ENCODE measurements at places on chromosomes 3 and 15.

DNA sequence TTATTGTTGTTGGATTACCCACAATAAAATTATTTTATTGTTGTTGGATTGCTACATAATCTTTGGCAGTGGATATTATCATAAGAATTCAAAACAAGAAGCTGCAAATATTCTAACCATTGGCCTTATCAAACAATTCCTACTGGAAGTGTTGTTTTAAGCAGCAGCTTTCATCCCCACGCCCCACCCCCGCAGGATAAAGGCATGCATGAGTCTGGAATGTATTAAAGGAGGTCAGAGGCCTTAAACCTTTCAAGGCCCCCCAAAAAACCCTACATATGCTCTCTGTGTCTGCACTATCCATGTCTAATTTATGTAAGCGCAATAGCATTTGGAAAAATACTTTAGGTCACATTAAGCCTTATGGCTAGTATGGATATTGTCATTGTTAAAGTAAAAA, 23.1 kb downstream of the P3H2 start:
- DNase-seq, result no peak

DNA sequence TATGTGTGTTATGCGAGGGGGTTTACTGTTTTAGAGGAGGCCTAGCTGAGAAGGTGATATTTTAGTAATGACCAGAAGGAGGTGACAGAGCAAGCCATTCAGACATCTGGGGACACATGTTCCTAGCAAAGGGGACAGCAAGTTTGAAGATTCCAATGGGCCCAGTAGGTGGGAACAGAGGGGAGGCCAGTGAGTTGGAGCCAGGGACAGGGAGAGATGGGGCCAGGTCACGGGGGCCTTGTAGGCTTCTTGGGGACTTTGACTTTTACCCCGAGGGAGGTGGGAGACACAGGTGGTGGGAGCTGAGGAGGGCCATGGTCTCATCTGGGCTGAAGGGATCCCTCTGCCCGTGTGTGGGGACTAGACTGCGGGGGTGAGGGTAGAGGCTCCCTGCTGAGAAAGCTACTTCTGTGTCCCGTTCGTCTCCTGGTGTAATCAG, 72.5 kb downstream of the MGLL start:
- DNase-seq, result no peak

- DNase-seq, result peak; percentile 75
Measured at GRCh38 chr15:33852570-33852969, 115.7 kb upstream of the CHRM5 start.

- no peak for DNase-seq
Measured at GRCh38 chr3:137988152-137988551, 21.8 kb upstream of the CLDN18 start.

GRCh38 chr15:75738014-75738646, 25.5 kb upstream of the CSPG4 start:
- DNase-seq, result no peak

- DNase-seq, result peak; percentile 10
Measured at GRCh38 chr3:195809796-195810454, 1.8 kb downstream of the MUC4 start.

GRCh38 chr15:25239471-25240345, 199.1 kb downstream of the UBE3A start:
- DNase-seq, result no peak

- peak; percentile 52 for DNase-seq
Measured at GRCh38 chr3:177694316-177694715, 497.0 kb upstream of the TBL1XR1 start.

GRCh38 chr15:41669701-41670100, 9.5 kb downstream of the MGA start:
- no peak for DNase-seq

- peak; percentile 19 for DNase-seq
Measured at GRCh38 chr15:61621146-61621545, 392.0 kb upstream of the RORA start.

GRCh38 chr3:38651153-38651789, 1.8 kb upstream of the SCN5A start:
- DNase-seq, result peak; percentile 44

DNA sequence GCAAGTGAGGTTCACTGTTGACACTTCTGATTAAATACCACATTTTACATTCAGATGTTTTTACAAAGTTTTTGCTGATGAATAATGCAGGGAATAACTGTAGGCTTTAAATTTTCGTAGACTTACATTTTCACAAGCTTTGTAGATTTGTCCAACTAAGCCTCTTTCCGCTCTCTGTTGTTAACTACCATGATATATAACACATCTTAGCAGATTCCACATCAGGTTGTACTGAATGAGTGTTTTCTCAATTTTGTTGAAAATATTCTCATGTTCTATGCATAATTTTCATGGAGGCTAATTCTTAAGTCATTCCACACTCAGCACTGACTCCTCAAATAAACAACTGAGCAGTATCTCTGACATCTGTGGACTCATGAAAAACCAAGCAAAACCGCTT, 168.3 kb downstream of the RSRC1 start:
- no peak for DNase-seq

GRCh38 chr3:108403686-108404345, 106.6 kb downstream of the MYH15 start:
- peak; percentile 41 for DNase-seq

- peak; percentile 71 for DNase-seq
Measured at GRCh38 chr3:99659951-99660350, 21.6 kb downstream of the COL8A1 start.

Data from fibroblast of skin of abdomen (primary cell).